ENCODE measurements at places on chromosomes 5 and 9.

DNA sequence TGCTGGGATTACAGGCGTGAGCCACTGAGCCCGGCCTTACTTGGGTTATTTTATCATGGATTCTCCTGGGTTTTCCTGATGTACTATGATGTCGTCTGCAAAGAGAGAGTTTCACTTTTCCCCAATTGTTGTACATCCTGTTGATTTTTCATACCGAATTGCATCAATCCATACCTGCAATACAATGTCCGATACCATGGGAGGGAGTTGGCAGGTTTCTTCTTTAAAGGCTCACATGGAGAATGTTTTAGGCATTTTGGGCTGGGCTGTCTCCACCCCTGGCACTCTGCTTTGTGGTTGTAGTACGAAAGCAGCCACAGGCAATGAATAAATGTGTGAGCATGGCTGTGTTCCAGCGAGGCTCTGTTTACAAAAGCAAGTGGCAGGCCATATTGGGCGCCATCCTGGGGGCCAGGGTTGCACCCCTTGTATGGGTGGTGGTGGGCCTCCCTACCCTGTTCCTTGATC, 35.1 kb upstream of the EXOC3 start:
- no peak for DNase-seq

DNA sequence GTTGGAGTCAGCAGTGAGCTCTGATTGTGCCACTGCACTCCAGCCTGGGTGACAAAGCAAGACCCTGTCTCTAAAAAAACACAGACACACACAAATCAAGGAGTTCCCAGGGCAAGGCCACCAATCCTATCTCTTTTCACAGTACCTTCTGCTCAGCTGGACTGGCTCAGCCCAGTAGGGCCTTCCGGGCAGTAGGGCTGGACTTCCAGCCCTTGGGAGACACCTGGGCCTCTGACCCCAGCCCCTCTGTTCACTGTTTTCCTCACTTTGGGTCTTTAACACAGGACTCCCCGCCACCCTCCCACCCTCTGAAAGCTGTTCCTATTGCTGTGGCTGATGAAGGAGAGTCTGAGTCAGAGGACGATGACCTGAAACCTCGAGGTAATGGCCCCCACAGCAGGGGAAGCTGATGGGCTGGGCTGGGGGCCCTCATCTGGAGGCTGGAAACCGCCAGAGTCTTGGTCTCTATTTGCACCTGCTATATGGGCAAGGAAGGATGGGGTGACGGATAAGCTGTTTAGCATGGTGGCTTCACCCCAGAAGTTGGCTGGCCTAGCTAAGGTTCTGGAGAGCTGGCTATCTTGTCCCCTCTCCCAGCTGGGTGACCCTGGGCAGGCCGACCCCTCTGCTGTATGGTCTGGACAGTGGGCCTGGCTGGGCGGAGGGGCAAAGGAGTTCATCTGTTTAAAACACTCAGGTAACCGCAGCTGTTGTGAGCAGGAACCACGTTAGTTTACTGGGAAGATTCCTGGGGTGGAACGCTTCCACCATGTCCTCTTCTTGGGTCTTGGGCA, 25.6 kb downstream of the USP20 start:
- no peak for DNase-seq

DNA sequence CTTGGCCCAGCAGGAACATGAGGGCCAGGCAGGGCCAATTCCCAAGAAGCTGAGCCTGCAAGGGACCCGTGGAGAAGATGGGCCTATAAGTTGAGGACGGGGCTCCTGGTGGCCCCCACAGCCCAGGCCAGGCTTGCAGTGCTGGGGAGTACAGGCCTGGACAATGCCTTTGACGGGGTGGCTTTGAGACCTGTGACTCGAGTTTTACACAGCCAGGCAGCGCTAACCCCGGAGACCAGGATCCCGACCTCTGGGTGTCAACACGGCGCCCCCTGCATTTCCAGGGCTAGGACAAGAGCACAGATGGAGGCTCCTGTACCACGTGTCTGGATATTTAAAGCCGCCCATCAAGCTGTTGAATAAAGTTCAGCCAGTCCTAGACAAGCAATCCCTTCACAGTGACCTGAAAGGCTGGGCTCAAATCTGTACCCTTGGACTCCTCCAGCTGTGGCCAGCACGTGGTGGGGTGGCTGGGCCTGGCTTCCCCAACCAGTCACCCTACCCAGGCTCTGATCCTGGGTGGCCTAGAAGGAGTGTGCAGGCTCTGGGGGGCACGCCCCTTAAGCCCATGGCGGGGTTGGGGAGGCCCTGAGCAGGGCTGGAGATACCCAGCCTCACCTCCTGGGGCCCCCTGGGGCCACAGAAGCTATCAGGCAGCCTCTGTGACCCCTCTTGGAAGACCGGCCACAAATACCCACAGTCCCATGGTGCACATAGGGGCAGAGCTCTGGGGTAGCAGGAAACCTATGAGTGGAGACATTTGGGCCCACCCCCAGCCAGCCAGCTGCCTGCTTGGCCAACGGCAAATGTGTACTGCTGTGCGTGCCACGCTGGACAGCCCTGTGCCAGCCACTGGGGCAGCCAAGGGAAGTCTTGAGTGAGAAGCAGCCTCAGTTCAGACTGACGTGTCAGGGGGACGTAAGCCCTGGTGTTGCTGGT, 88.7 kb downstream of the NTNG2 start:
- no peak for DNase-seq

DNA sequence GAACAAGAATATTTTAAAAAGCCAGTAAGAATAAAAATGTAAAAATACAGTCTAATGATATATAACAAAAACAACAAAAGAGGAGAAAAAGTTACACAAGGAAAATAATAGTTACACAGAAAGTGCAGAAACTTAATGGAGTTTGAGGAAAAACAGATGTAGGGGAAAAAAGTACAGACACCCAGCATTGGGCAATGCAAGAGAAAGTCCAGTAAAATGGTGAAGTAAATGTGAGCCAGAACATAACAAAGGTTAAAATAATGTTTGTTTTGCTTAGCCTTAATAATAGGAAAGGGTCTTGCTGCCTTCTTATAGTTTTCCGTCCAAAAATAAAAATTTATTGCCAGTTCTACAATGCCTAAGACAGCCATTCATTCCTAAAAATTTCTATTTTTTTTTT, 364.2 kb downstream of the NNT start:
- no peak for DNase-seq
